ENCODE measurements at places on chromosomes 6 and 20.

DNA sequence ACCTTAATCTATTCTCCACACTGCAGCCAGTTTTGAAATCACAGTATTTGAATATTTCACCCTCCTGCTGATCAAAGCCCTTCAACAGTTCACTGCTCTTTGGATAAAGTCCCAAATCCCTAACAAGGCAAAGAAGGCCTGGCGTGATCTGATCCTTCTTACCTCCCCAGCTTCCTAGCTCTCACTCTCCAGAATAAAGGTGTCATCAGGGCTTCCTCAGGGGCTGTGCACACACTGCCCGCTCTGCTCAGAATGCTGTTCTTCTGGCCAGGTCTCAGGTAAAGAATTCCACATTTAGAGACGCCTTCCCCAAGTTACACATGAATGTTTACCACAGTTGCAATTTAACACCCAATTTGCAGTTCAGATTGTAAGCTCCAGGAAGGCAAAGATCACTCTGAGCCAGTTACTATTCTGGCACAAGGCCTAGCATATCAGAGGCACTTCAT is 58.9 kb upstream of the MCM9 start:
- DNase-seq = no peak

GRCh38 chr20:63124092-63124781 is 91.7 kb downstream of the YTHDF1 start:
- DNase-seq = no peak

DNA sequence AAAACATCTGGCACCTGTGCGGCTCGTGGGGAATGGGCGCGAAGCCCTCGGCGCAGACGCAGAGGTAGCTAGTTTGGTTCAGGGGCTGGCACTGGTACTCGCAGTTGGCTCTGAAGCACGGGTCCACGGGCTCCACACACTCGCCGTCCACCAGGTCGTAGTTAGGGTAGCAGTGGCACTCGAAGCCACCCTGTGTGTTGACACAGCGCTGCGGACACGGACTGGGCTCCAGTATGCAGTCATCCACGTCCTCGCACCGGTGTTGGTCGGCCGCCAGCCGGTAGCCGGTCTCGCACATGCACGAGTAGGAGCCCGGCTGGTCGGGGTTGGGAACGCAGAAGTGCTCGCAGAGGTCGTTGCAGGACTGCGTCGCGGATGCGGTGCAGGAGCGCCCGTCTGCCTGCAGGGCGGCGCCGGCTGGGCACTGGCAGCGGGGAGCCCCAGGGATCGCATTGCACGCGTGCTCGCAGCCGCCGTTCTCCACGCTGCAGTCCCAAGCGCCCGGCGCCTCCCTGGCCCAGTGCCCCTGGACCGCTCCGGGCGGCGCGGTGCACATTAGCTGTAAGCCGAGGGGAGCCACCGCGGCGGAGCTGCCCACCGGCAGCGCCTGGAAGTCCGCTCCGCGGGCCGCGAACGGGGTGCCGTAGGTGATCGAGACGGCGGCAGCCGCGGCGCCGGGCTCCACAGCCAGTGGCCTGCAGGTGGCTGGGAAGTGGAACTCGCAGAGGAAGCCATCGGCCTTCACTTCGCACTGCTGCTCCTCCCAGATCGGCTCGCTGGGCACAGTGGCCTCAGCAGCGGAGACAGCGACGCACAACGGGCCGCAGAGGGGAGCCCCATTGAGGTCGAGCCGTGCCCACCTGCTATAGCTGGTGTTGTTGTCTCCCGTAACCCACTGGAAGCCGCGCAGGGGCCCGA is 930 bp downstream of the THBD start:
- peak; percentile 52 for DNase-seq

- DNase-seq = no peak
Measured at GRCh38 chr6:9292975-9293374, 857.6 kb upstream of the SLC35B3 start.

GRCh38 chr6:10351791-10352190 is 63.1 kb downstream of the TFAP2A start:
- no peak for DNase-seq

Measured in CD4-positive, alpha-beta T cell treated with Interferon alpha-2 for 1 hour (primary cell).